ENCODE measurements at places on chromosomes 6 and 20.

- no peak for DNase-seq
Measured at GRCh38 chr6:143241111-143241510, 180.4 kb downstream of the AIG1 start.

DNA sequence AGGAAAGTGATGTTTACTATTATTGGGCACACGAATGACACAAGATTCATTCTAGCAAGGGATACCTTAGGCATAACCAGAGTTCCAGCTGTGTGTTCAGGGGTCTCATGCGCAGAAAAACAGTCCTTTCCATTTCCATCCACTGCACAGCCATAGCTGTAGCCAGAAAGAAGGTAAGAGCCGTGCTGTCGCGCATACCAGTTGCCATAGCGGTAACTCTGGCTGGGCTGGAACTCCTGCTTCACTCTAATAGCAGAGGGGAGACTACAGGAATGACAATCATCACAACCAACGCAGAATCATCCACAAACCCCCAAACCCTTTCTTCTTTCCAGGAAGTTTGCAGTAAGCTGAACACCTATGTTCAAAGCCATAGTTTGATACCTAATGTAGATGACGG is 7.5 kb downstream of the C6orf52 start:
- peak; percentile 15 for DNase-seq

DNA sequence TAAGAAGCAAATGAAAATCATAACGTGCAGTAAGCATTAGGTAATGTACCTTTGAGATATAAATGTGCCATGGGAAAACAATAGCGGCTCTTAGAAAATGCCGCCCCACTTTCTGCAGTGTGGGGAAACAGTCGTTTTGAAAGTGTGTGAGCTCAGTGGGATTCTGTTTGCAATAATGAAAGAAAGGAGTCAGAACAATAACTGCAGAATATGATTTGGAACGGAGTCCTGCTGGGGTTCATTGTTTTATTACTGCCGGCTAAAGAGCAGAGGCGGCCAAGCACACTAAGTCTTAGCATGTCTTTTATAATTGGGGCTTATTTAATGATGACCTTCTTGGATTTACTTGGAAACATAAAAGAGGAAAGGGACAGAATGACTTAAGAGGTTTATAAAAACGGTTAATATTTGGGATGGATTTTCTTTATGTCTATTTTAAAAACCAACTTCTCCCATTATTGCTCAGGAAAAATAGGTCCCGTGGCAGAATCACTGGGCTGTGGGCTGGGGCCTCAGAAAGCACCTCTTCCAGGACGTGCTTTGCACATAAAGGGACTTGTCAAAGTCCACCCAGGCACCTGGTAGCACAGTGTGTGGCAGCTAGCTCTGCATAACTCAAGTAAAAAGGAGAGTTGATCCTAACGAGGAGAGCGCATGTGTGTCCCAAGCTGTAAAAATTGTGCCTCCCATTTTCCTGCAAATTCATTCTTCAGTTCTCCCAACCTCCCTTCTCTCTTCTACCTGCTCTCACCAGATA is 44.0 kb upstream of the SLC22A16 start:
- DNase-seq, result no peak

- no peak for DNase-seq
Measured at GRCh38 chr6:107361753-107362604, 97.4 kb downstream of the PDSS2 start.

DNA sequence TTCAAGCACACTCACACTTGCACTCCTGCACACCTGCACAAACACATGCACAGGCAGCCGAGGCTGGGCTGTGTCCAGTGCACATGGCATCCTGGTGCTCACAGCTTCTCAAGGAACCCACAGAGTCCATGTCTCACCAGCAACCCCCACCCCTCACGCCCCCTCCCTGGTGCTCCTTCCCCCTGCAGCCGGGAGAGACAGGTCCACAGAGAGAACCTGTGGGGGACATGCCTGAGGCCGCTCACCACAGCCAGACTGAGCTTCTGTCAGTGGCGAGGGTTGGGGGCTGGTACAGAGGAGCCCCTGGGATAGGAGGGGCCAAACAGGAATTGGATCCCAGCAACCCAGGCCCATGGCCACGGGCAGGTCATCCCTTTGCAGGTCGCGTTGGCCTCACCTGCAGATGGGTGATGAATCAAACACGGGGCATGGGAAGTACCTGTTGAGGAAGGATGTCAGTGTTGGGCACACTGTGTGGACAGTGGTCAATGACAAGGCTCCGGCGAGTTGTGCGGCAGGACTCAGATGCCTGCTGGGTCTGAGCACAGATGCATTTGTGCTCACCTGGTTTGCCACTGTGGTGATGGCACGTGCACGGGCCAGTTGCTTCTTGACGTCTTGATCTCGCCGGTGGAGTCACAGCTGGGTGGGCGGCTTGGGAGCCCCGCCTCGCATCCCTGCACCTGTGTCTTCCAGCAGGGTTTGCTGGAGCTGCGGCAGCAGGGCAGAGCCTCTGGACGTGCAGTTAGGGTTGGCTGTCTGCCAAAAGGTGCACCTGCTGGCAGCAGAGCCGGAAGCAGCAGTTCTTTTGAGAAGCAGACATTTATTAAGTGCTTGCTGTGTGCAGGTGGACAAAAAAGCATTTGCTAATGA is 113.0 kb downstream of the ERMARD start:
- DNase-seq, result no peak

DNA sequence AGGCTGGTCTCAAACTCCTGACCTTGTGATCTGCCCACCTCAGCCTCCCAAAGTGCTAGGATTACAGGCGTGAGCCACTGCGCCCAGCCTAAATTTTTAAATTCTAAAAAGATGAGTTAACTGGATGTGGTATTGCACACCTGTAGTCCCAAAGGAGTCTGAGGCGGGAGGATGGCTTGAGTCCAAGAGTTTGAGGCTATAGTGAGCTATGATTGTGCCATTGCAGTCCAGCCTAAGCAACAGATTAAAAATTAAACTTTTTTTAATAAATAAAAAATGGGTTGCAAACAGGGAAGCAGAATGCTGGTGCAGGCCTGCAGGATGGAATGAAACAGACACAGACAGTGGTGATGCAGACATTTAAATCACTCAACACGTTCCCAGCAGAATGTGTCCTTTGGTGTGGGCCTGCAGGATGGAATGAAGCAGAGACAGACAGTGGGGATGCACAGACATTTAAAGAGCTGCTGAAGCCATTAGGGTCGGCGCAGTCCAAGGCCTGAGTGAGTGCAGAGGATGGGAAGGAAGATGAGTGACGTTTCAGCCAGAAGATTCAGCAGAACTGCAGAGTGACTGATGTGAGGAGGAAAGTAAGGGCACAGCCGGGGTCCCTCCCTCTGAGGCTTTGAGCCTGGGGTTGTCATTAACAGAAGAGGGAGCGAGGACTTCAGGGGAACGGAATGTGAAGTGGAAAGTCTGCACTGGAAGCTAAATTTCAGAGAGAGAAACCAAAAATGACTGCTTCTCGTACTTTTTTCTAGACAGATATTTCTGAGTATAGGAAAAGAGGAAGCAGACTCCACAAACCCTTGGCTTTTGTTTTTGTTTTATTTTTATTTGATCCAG is 117.5 kb downstream of the RIN2 start:
- DNase-seq, result peak; percentile 46

DNA sequence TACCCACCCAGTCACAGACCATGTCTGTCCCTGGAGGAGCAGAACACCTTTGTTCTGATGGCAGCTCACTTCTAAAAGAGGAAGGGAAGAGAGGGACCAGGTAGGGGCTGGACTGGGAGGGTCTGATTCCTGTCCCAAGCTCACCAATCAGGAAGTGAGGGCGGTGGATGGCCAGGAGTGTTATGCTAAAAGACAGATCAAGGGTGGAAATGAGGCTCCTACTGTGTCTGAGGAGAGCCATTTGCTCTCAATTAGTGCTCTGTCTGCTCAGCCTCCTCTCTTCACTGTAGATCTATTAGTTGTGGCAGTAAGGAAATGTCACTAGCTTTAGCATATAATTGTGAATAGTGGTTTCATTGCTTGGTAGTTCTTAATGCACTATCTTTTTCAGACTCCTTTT is 72.5 kb downstream of the ARMC2 start:
- no peak for DNase-seq

GRCh38 chr6:15769511-15770018 is 106.7 kb upstream of the DTNBP1 start:
- DNase-seq, result no peak

DNA sequence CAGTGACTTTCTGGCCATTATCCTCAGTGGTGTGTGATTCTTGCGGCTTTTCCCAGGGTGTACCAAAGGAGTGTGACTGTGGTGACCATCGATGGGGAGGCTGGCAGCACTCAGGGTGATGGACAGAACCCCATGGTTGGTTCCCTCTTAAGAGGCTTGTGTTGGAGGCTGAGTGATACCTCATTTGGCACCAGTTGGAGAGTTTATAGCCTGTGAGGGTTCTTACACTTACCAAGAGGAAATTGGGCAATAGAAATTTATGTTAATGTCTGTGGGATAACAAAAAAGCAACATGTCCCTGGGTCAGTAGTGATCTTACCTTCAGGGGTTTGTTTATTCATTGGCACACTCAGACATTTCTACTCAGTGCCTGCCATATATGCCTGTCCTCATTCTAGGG is 37.2 kb downstream of the DAAM2 start:
- no peak for DNase-seq

DNA sequence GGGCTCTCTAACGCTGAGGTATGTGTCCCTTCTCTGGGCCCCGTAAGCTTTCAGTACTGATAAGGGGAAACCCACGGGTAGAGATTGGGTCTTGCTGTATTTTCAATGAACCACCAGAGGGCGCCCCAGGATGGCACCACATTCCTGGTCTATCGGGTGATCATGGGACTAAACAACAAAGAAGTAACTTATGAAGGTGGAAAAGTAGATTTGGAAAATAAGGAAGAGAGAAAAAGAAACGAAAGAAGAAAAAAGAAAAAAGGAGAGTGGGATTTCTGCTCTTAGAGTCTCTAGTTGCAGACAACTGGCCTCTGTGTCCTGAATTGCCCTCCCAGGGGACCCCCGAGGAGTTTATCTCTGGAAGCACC is 93.8 kb downstream of the GMPR start:
- DNase-seq, result peak; percentile 88

DNA sequence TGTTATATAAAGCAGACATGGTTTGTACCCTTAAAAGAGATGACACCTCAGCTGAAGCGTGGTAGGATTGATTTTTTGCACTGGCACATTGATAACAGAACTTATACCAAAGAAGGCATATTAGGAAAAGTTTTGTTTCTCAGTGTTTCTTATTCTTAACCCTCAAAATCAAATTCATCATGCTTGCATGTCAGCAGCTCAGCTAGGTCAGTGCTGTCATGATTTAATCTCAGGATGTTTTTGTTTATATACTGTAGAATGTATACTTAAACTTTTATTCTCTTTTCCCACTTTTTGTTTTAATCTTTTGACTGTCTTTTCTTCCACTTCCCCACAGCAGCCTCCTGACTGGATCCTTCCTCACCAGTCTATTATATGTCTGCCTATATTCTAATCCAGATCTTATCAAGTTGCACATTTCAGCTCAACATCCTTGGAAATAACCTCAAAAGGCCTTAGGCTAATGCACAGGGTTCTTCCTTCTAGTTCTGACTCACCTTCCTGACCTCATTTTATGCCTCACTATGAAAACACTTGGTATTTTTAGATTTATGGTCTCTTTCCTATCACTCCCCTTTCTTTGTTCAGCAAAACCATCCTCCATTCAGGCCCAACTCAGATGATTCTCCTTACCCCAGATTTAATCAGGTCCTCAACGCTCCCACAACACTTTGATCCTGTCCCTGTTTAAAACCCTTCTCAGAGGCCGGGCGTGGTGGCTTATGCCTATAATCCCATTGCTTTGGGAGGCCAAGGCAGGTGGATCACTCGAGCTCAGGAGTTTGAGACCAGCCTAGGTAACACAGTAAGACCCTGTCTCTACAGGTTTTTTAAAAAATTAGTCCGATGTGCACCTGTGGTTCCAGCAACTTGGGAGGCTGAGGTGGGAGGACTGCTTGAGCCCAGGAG is 7.2 kb downstream of the HEBP2 start:
- peak; percentile 83 for DNase-seq

GRCh38 chr6:42280966-42281533 is 63.4 kb upstream of the MRPS10 start:
- DNase-seq, result no peak

GRCh38 chr6:157068691-157069324 is 254.5 kb downstream of the TMEM242 start:
- DNase-seq, result no peak

GRCh38 chr6:149166336-149166735 is 151.2 kb upstream of the TAB2 start:
- no peak for DNase-seq

DNA sequence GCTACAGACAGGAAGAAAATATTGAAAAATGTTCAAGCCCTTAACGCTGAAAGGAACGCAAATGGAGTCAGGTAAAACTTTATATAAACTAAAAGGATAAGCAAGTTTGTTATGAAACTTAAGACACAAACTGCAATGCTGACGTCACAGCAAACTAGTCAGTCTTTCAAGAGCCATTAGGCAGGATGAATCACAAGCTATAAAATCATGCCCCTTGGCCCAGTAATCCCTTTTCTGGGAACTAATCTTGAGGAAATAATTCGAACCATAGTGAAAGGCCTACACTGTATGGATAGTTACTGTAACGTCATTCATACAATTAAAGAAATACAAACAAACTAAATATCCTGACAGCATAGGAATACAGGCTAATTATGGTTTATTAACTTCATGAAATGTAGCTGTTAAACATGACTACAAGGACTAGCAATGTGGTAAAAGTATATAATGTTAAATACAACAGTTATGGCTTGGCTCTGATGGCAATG is 42.7 kb upstream of the HINT3 start:
- peak; percentile 21 for DNase-seq

GRCh38 chr6:6614096-6614982 is 25.8 kb downstream of the LY86 start:
- DNase-seq, result no peak

- no peak for DNase-seq
Measured at GRCh38 chr6:10401004-10401536, 13.8 kb downstream of the TFAP2A start.
